ENCODE measurements at places on chromosomes 1 and 21.
A peak's percentile ranks its signal among the peaks of the same experiment; 100 is the strongest.

DNA sequence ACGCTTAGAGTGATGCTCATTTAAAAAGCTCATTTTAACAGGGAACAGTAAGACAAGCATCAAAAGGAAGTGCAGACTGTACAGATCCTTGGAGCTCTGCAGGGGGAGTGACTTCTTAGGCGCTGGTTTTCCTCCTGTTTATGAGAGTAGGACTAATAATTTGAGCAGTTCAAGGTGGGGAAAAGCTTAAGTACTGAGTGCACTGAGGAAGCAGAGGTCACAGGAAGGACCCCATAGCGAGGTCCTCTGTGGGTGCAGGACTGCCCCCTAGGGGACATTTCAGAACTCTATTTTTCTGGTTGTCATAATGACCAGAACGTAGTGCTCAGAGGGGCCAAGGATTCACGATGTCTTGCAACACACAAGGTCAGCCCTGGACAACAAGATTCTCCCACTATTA, 112.1 kb downstream of the HLCS start:
- DNase-seq: no peak

DNA sequence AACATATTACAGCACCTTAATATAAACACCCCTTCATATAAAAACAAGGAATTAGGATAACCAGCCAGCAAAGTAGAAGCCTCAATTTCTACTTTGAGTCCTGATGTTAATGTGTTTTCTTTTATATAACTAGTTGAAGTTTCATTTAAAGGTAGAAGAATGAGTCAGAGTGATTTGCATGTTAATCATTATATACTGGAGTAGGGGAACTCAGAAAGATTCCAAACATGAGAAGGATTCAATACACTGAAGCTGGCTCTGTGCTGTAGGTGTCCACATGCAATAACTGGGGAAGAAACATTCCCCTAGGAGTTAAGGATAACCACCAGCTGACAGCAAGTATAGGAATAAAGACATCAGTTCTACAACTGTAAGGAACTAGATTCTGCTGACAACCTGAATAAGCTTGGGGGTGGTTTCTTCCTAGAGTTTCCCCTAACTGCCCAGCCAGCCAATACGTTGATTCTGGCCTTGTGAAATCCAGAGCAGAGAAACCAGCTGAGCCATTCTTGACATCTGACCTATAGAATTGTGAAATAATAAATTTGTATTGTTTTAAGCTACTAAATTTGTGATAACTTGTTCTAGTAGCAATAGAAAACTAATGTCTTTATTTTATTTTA, 33.4 kb upstream of the RNPC3 start:
- no peak for DNase-seq

DNA sequence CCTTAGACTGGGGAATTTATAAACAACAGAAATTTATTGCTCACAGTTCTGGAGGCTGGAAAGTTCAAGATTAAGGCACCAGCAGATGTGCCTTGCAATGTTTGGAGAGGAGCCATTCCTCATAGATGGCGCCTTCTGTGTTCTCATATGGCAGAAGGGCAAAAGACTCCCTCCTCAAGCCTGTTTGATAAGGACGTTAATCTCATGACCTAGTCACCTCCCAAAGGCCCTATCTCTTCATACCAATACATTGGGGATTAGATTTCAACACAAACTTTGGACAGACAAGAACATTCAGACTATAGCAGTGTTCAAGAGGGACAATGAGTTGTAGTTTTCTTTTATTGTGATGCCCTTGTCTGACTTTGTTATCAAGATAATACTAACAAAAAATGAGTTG, 34.3 kb downstream of the PSMG1 start:
- DNase-seq: no peak

GRCh38 chr1:150995896-150996295, 10.8 kb downstream of the MINDY1 start:
- no peak for DNase-seq

DNA sequence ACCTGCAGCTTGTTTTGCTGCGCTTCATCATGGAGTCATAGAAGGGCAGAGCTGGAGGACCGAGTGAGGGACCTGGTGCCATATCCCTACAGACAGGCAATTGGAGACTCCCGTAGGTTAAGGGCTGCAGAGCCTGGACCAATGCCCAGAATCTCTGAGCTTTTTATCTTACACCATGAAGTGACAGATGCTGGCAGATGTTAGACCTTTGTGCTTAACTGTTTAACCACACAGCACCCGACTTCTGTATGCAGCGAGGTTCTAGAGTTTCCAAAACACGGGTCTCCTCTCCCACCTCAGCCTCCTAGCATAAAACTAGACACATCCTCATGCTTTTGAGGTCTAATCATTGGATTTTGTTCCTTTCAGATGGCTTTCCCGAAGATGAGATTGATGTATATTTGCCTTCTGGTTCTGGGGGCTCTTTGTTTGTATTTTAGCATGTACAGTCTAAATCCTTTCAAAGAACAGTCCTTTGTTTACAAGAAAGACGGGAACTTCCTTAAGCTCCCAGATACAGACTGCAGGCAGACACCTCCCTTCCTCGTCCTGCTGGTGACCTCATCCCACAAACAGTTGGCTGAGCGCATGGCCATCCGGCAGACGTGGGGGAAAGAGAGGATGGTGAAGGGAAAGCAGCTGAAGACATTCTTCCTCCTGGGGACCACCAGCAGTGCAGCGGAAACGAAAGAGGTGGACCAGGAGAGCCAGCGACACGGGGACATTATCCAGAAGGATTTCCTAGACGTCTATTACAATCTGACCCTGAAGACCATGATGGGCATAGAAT, 47.6 kb downstream of the B3GALT5 start:
- DNase-seq: no peak

DNA sequence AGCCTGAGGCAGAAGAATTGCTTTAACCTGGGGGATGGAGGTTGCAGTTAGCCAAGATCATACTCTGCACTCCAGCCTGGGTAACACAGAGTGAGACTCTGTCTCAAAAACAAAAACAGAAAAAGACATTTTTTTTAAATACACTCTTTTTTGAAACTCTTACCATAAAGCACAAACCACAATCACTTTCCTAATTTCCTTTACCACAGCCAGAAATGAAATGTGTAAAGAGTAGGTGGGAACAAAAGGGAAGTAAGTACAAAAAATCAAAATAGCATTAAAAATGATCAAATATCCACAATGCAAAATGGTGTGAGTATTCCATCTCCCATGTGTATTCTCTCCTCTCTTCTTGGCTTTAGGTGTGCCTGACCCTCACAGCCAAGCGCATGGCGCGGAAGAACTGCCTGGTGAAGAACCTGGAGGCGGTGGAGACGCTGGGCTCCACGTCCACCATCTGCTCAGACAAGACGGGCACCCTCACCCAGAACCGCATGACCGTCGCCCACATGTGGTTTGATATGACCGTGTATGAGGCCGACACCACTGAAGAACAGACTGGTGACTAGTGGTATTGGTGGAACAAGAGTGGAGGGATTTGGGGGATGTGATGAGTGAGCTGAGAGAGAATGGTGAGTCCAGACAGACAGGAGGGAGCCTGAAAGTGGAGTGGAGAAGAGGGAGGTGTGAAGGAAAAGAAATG, 14.9 kb downstream of the ATP1A4 start:
- DNase-seq: no peak

DNA sequence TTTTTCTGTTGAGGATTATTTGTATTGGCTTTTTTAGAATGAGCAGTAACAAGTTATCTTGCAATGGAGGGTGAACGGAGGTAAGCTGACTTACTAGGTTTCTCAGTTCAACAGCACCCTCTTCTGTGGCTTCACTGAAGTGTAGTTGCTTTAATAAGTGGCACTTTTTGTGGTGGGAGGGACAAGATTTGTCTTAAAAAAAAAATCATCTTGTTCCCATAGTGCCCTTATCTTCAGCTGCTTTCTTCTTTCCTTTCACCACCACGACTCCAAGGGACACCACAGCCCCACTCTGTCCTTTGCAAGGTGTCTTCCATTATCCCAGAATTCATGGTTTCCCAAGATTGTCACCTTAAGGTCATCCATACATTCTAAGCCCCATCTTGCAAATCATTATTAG, 92.9 kb downstream of the PIGK start:
- peak; percentile 3 for DNase-seq

All from GF-D8 (cell line).